ENCODE measurements at places on chromosomes 3 and 15.

- no peak for DNase-seq
These were observed 95.5 kb downstream of the ST6GAL1 start for GRCh38 chr3:187025656-187026316.

- no peak for DNase-seq
These were observed 19.6 kb downstream of the CYFIP1 start for GRCh38 chr15:22960556-22960955.

DNA sequence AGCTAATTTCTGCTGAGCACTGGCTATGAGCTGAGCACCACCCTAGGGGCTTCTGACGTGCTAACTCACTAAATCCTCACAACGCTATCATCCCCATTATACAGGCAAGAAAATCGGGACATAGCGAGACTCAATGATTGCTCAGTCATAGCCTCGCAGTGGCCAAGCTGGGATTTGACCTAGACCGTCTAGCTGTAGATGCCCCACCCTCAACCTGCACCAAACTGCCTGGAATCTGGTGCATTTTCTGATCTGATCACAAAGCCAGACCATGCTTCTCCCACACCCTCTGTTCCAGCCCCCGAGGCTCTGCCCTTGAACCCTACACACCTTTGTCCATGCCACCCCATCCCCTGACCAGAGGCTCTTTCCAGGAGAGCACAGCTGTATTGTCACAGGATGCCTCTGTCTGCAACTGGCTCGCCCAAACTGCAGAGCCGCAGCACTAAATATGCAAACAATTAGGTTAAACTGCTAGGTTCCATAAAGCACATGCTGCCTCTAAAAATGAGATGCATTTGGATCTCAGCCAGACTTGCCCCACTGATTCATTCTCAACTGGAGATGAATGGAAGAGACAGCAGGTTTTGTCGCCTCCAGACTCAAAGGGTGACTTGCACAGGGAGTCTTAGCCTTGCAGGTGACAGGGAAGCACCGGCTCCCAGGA lies 95.2 kb downstream of the NUP210 start:
- DNase-seq, result no peak

GRCh38 chr3:193757457-193757856 lies 164.4 kb downstream of the OPA1 start:
- no peak for DNase-seq

GRCh38 chr3:127457546-127458145 lies 132.9 kb downstream of the TPRA1 start:
- DNase-seq, result no peak

DNA sequence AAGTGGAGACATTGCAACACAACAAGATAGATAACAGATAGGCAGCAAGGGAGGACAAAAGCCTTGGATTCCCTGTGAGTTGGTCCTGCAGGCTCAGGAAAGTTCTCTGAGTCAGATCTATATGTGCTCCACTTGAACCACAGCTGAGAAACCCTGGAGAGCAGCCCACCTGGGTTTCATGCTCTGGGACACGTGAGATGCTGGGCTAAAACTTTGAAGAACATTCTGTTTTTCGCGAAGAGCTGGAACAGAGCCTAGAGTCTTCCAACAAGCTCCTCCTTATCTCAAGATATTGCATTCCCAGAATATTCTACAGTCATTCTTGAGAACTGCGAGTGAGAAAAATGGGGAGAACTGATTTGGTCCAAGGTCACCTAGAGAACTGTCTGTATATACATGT lies 583.0 kb upstream of the ROBO1 start:
- no peak for DNase-seq

- DNase-seq, result no peak
These were observed 10.7 kb upstream of the SERPINI2 start for GRCh38 chr3:167484551-167484950.

- DNase-seq, result peak; percentile 72
These were observed 44.5 kb downstream of the NOX5 start for GRCh38 chr15:69058830-69059556.

DNA sequence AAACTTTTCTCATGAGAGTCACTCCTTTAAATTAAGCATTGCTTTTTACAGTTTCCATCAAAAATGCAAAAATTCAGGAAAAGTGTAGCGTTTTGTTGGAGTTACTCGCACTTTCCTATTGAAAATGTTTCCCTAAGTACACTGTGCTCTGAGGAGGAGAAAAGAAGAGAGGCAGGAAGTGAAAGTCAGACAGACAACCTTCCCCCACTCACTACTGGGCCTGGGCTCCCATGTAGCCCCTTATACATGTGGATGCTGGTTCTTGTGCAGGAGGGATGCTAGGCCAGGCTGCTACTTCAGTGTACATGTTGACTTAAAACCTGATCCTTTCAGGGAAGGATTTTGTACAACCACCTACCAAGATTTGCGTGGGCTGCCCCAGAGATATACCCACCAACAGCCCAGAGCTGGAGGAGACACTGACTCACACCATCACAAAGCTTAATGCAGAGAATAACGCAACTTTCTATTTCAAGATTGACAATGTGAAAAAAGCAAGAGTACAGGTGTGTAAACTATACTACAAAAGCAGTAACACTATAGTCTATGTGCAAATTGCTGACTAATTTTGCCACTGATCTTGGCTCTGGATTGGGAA lies 15.1 kb downstream of the KNG1 start:
- no peak for DNase-seq

GRCh38 chr3:139357899-139358298 lies 14.1 kb downstream of the MRPS22 start:
- DNase-seq, result no peak

DNA sequence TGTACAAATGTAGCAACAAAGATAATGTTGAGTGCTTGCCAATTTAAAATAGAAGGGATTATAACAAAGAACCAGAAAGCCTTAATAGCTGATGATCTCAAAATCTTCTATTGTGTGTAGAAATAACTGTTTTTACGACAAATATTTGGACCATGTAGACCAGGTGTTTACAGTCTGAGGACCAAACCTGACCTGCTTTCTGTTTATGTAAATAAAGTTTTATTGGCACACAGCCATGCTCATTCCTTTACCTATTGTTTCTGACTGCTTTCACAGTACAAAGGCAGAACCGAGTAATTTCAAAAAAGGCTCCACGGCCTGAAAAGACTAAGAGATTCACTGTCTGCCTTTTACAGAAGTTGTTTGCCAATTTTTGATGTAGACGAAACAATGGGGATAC lies 91.8 kb downstream of the GOLIM4 start:
- DNase-seq, result no peak

GRCh38 chr3:22117751-22118346 lies 366.8 kb upstream of the ZNF385D start:
- no peak for DNase-seq

DNA sequence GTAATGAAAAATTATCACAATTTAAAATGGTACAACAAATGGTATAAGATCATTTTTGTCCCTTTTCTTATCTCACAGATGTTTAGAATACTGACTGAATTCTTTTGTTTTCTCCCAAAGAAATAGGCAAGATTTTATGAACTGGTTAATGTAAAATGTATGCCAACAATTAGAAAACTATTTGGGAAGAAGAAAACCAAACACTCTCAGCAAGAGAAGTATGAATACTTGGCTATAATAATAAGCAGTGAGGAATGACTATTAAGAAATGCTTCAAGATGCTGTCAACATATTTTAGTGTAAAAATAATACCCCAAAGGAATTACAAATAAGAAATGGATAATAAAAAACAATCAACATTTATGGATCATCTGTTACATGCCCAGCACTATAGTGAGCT lies 18.5 kb downstream of the SHQ1 start:
- no peak for DNase-seq

DNA sequence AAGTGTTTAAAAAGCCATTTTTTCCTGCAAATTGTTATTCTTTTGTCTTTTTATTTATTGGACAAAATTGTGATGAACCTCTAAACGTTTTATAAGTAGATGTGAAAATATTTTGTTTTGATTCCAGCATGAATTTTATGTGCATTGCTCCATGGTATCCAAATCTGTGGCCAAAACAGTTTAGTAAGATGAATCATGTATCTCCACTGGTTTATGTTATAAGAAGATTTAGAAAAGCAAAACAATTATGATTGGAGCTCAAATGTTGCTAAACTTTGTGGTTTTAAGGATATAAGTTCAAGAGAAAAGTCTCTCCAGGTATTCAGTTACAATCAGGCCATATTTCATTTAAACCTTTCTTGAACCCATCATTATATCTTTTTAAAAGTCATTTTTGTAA lies 80.9 kb downstream of the NECTIN3 start:
- DNase-seq, result no peak

GRCh38 chr15:90895571-90896117 lies 7.5 kb upstream of the MAN2A2 start:
- DNase-seq, result peak; percentile 15

DNA sequence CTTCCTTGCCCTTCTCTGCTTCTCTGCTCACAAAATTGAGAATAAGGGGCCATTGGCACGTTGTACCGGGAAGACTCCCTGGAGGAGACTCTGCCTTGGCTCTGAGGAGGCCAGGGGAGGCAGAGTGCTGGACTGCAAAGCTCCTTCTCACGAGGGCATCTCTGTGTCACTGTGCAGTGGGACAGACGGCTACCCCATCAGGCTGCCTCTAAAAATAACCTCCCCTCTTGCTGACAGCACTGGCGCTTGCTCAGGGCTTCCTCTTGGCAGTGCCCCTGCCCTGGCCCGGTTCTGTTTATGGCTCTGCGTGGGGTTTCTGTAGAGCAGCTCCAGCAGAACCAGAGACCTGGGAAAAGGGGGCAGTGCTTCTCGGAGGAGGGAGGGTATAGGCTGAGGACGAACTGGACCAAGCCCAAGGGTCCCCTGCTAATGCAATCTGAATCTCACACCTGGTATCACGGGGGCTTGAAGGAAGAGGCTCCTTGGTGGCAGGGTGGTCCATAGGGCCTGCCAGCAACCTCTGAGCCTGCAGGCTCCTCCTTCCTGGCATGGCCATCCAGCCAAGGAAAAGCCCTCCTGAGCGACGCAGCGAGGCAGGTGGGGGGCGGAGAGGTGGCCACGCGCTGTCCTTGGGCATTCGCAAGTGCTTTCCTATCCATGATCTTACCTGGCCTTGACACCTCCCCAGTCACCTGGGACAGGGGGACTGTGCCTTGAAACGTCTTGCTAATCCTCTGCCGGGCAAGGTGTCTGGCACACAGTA lies 63.3 kb upstream of the TLE3 start:
- no peak for DNase-seq

DNA sequence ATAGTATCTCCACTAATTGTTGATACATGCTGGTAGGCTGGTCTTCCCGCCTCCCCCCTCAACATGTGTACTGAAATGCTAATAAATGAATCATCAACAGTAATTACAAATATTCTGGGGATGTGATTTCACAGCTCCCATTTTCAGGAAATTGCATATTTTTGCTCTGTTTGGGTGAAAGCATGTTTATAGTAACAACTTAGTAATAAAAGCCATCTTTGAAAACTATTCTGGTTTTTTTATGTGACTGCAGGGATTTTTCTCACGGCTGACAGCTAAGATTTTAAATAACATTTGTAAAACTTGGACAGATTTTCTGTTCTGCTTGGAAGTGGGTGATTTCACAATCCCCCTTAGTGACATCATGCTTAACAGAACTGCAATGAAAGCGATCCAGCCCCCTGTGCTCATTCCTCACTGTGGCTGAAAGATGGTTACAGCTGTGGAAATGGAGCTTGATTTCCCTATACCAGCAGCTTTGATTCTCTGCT lies 25.6 kb upstream of the FAM174B start:
- DNase-seq, result no peak

DNA sequence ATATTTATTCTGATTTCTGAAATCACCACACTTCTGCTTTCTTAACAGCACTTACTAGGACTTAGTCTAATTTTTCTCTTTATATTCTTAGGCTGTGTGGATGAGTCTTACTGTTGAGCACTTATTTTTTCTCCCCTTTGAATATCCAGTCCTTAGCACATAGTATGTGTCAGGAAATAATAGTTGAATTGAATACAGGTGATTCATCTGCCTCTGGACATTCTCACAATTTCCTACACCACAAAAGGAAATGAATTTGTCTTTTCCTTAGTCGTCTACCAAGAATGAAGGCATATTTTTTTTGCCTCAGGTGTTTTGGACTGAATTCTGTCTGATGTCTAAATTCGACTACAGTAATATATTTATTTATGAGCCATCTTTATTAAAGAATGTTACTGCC lies 204.2 kb downstream of the GHSR start:
- DNase-seq, result no peak

GRCh38 chr15:66800584-66801235 lies 98.7 kb downstream of the SMAD6 start:
- no peak for DNase-seq

DNA sequence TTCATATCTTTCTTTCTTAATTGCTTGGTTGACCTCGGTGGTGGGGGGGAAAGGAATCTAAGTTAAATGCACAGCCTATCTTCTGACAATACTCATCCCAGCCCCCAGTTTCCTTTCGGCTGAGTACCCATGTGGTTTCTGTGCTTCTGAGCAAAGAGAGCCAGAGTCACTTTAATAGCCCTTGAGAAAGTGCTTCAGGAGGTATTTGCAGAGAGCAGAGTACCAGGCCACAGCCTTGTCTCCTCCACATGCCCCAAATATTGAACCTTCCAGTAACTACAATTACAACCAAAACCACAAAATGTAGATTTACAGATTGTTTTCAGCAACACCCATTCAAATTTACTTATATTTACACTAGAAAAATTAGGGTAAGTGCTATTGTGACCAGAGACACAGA lies 647.4 kb downstream of the NR2F2 start:
- DNase-seq, result no peak

DNA sequence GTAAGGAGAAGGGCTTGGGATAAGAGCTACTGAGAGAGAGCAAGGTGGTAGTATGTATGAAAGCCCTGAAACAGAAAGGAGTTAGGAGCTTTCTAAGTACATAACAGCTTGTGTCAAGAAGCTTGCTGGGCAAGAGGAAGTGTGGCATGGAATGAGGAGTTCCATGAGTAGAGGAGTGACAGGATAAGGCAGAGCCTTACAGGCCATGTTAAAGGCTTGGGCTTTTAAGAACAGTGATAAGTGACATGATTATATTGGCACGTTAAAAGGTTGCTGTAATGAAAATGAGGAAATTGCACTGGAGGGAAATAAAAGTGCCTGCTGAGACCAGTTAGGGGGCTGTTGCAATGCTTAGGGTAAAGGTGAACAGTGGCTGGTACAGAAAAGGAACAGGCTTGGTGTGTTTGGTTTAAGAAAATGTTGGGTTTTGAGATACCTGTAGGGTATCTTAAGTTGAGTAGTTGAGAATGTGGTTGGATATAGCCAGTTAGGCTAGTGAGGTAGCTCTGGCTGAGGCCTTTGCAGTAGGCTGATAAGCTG lies 49.0 kb downstream of the MEF2A start:
- no peak for DNase-seq

- DNase-seq, result no peak
These were observed 462.2 kb downstream of the ZPLD1 start for GRCh38 chr3:102896851-102897621.

DNA sequence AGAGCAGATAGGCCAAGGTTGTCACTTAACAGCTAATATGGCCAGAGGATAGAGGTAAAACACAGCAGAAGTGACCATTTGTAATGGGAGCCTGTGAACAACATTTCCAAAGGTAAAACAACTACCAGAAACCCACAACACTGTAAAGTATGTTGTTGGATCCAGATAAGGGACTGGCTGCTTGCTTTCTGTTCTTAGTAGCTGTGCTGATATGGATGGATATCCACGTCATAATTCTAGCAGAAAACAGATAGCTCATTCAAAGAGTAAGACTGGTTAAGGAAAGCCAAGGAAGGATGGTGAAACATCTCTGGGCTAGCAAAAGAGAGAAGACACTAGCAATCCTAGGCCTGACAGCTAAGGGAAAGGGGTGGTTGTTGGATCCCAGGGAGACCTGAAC lies 36.9 kb upstream of the SPRED1 start:
- no peak for DNase-seq
